Retinal pigment epithelial cell (primary cell): ENCODE measurements at places on chromosomes 7 and 10.

GRCh38 chr7:44385434-44386138 is 60.2 kb upstream of the CAMK2B start:
- DNase-seq = no peak

DNA sequence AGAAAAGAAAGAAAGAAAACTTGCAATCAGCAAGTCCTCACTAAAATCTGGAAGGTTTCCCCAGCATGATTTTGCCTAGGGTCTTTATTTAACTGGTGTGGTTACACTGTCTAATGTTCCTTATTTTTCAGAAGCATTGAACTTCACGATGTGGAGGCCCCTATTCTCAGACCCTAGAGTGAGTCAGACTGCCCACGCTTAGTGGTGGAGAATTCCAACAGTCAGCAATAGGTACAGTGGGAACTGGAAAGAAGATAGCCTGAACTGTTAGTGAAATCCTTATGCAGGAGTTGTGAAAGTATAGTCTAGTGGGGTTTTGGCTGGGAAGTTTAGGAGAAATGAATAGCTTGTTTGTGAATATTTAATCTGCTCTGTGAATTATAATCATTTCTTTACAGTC is 115.0 kb downstream of the FZD1 start:
- DNase-seq = no peak

- DNase-seq = no peak
Observed at GRCh38 chr7:6520163-6520981, 30.9 kb downstream of the GRID2IP start.

GRCh38 chr7:142153400-142153799 is 41.9 kb downstream of the MGAM2 start:
- no peak for DNase-seq

GRCh38 chr7:81725003-81725811 is 44.6 kb downstream of the HGF start:
- no peak for DNase-seq

- peak; percentile 92 for DNase-seq
Observed at GRCh38 chr10:44935201-44935965, 24.2 kb upstream of the RASSF4 start.

DNA sequence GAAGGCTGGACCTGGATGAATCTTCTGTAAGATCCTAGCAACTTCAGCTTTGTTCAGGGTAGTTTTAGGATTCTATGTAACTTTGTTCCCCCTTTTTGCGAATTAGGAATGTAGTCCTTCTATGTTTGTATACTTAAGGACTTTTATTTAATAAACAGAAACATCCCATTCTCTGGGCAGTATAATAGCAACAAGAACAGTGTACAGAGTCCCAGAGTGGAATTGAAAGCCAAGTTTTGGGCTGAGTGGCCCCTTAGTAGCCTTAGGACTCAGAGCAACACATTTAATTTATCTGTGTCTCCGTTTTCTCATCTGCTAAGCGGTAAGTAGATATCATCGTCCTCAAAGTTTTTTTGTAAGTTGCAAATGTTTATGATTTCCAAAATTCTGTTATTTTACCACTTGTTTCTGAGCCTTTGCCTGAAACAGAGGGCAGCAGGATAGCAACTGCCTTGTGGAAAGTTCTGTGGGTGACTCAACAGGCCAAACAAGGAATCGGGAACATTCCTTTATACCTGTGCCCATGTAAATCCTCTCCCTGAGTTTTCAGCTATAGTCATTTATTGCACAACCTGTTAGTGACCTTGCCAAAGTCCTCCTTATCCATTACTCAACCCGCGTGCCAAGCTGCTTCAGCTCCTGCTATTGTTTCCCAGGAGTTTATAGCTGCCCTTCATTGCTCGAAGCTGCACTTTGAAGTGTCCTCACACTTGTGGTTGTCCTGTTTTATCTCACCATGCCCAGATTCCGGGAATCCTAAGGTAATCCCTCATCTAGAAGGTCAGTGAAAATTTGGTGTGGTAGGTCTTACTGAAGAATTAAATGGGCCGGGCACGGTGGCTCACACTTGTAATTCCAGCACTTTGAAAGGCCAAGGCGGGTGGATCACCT is 199.1 kb upstream of the AHR start:
- peak; percentile 46 for DNase-seq

- no peak for DNase-seq
Observed at GRCh38 chr10:12321641-12322040, 27.7 kb upstream of the CAMK1D start.

GRCh38 chr7:81501220-81501619 is 268.6 kb downstream of the HGF start:
- no peak for DNase-seq

GRCh38 chr10:8617792-8618191 is 563.3 kb downstream of the GATA3 start:
- DNase-seq = no peak

DNA sequence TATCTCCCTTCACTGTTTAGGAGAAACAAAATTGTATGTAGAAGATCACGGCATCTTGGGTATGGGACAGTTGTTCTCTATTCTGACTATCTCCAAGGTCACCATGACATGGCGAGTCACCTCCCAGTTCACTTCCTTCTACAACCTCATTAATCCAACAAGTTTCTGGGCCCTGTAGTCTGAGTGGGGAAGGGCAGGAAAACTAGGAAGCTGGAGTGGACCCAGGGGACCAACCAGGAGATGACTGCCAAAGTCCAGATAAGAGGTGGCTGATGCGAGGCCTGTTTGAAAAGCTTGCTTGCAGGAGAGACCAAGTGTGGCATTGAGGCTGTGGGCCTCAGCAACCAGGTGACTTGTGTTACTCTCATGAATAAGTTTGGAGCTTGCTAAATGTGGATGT is 584.9 kb downstream of the TNS3 start:
- DNase-seq = no peak

GRCh38 chr10:30420266-30420665 is 13.7 kb upstream of the MAP3K8 start:
- no peak for DNase-seq
